Activated B cell treated with CpG ODN at 0.5 μM for 24 hours (primary cell): ENCODE measurements at places on chromosomes 3 and 15. TPM values are rescaled to one million over a fixed set of nuclear protein-coding genes. Genes with fewer than 3 reads are reported as not detected.

NCKIPSD gene
- 9.2 and 9.7 TPM in 2 replicates for total RNA-seq

TAGLN3 gene
- total RNA-seq, result not detected in 2 replicates

GRCh38 chr3:48305396-48305795 is 28.1 kb downstream of the SPINK8 start:
- DNase-seq, result no peak
- peaks cover 8% of the 10 kb centered on the region for H3K36me3 ChIP-seq
- H3K27me3 ChIP-seq, result no peaks in the 10 kb centered on the region
- no peak overlapping the region for H3K4me3 ChIP-seq
- H3K4me1 ChIP-seq, result peaks cover 36% of the 10 kb centered on the region
- H3K27ac ChIP-seq, result no peak overlapping the region

FETUB gene
- total RNA-seq, result not detected in 2 replicates

DNA sequence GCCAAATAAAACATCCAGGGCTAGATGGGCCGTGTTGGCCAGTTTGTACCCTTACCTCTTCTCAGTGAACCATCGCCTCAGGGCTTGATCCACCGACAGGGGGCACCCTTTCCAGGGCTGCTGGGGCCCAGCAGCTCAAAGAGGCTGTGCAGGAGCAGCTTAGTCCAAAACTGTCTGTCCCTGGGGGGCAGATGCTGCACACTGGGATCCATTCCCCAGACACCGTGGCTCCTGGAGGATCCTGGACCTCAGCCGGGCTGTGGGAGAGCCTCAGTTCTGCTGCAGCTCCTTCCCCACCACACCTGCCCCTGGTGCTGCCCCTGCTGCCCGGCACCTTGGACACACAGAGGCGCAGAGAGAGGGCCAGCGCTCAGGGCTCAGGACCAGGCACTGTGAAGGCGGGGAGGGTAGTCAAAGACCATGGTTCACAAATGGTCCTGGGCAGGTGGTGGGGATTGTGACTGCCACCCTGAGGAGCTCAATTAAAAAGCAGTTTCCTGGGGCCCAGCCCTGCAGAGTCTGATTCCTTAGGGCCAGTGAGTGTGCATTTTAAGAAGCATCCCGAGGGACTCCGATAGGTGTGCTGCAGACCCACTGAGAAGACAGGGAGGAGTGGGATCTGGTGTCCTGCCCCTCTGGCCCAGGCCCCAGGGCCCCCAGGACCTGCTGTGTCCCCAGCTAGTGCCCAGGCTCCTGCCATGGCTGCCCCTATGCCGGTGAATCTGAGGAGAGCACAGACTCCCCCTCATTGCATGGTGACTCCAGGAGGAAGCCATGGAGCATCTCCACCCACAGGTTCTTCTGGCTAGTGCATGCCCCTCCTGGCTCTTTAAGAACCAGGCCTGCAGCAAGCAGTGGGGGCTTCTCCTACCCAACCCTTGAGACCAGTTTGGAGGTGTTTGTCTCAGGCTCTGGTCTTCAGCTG is 86.5 kb upstream of the PRR20G start:
- no peak overlapping the region for H3K4me3 ChIP-seq
- H3K27ac ChIP-seq, result no peak overlapping the region
- no peaks in the 10 kb centered on the region for H3K4me1 ChIP-seq
- no peaks in the 10 kb centered on the region for H3K36me3 ChIP-seq

SLC9C1 gene
- total RNA-seq, result 0.24 and 0.58 TPM in 2 replicates

DNAJA4 gene
- 18.8 and 22.3 TPM in 2 replicates for total RNA-seq

DNA sequence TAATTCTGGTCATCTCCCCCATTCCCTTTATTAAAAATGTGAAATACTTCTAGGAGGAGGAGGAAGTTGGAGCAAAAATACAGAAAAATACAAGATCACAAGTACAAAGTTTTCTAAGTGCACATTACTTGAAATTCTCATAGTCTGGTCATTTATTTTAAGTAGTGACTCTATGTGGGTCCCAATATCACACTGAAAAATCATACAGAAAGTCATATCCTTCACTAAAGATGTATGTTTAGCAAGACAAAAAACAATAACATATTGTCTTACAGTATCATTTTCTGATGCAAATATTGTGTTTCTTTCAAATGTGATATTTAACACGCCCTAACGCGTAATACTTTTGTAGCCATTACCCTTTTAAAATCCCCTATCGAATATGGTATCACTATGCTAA is 2.5 kb downstream of the ALDH1A2 start:
- no peaks in the 10 kb centered on the region for H3K36me3 ChIP-seq
- DNase-seq, result no peak
- H3K27me3 ChIP-seq, result peaks cover 50% of the 10 kb centered on the region
- peaks cover 8% of the 10 kb centered on the region for H3K4me1 ChIP-seq

- H3K36me3 ChIP-seq, result no peaks in the 10 kb centered on the region
- no peaks in the 10 kb centered on the region for H3K27me3 ChIP-seq
- H3K4me1 ChIP-seq, result peaks cover 23% of the 10 kb centered on the region
- H3K4me3 ChIP-seq, result no peak overlapping the region
Observed at GRCh38 chr3:114504941-114505628, 211.3 kb downstream of the TIGIT start.

- H3K27ac ChIP-seq, result no peak overlapping the region
- H3K4me1 ChIP-seq, result no peaks in the 10 kb centered on the region
- no peaks in the 10 kb centered on the region for H3K36me3 ChIP-seq
- H3K4me3 ChIP-seq, result no peak overlapping the region
Observed at GRCh38 chr3:178405531-178405930, 130.7 kb upstream of the KCNMB2 start.

DNA sequence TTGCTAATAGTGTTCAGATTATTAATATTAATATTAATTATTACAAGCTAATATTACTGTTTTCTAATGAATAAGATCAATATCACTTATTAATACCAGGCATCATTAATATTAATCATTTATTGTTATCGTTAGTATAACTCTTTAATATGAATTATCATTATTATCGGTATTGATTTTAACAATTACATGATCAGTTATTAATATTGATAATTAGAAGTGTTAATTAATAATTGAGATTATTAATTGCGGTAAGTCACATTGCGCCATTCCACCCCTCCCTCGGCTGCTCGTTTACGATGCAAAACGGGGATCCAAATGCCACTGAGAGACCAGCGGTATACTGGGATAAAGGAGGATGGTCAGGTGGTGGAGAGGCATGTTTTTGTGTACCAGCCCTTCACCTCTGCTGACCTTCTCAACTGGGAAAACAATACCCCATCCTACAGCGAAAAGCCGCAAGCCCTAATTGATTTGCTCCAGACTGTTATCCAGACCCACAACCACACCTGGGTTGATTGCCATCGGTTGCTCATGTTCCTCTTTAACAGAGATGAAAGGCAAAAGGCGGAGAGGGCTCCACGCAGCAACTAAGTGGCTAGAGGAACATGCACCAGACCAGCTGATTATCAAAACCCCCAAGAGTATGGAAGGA is 28.6 kb upstream of the SSUH2 start:
- H3K27ac ChIP-seq, result no peak overlapping the region
- H3K4me1 ChIP-seq, result no peaks in the 10 kb centered on the region
- no peak for DNase-seq
- H3K4me3 ChIP-seq, result no peak overlapping the region
- no peaks in the 10 kb centered on the region for H3K36me3 ChIP-seq
- no peaks in the 10 kb centered on the region for H3K27me3 ChIP-seq

DNA sequence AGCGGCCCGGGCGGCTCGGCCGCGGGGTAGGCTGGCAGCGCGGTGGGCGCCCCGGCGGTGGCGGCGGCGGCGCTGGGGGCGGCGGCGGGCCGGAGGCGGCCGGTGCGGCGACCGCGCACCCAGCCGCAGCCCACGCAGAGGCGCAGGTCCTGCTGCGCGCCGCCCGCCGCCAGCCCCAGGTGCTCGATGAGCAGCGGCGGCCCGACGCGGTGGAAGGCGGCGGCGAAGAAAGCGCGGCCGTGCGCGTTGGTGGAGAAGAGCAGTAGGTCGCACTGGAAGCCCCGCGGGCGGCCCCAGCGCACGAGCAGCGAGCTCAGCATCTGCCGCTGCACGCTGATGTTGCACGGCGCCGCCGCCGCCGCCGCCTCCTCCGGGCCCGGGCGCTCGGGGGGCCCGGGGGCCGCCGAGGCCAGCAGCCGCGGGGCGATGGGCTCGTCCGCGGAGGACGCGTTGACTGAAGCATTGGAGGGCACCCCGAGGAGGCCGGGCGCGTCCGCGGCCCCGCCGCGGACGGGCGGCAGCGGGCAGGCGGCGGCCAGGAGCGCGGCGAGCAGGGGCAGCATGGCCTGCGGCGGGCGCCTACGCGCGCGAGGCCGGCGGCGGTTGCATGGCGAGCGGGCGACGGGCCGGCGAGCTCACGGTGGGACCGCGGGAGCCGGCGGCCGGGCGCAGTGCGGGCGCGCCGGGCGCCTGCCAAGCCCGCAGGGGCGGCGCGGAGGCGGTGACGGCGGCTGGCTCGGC is 452 bp downstream of the TMEM158 start:
- no peak overlapping the region for H3K4me3 ChIP-seq

GRCh38 chr3:116188231-116188785 is 257.0 kb downstream of the LSAMP start:
- no peak overlapping the region for H3K4me3 ChIP-seq
- H3K27me3 ChIP-seq, result no peaks in the 10 kb centered on the region

GPR62 gene
- total RNA-seq, result not detected in 2 replicates

DCLK3 gene
- total RNA-seq, result not detected in 2 replicates

KLHL40 gene
- total RNA-seq, result not detected in 2 replicates
